ENCODE measurements at places on chromosomes 13 and 19. TPM values are rescaled to one million over a fixed set of nuclear protein-coding genes. Genes with fewer than 3 reads are reported as not detected.

The SULT2B1 gene
- total RNA-seq, result not detected

The SIGLECL1 gene
- not detected for total RNA-seq

The ZNF296 gene
- total RNA-seq, result not detected

The ZNF415 gene
- 11.8 TPM for total RNA-seq

The ONECUT3 gene
- not detected for total RNA-seq

The C19orf73 gene
- 0.51 TPM for total RNA-seq

The KLK5 gene
- total RNA-seq, result not detected

The CD177 gene
- 0.33 TPM for total RNA-seq
